Islet precursor cell (in vitro differentiated cells): ENCODE measurements at places on chromosomes 2 and 18.
A peak's percentile ranks its signal among the peaks of the same experiment; 100 is the strongest.

DNA sequence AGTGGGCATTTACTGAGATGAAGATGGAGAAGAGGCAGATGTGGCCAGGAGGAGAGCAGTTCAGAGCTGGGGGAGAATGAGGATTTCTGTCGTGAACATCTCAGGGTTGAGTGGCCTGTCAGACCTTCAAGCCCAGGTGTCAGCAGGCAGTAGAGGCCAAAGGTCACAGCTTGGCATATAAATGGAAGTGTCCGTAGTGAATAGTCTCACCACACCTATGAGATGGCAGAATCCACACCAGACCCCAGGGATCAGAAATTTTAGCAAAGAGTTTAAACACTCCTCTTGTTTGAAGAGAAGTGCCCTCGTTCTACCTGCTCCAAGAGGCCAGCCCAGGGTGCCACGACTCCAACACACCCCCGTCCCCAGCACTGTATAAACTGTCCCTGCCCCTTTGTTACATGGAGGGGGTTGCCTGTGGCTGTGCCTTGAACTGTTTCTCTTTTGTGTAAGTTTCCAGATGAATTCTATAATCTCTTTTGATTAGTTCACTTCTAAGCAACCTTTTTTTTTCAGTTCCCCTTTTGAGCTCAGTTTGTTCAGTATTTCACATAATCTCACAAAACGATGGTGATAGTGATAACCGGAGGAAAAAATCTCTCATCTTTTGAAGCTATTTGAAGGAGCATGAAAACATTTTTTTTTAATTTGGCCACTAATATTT lies 69.0 kb upstream of the TTC39C start:
- DNase-seq, result peak; percentile 8

- DNase-seq, result no peak
These were observed 33.6 kb upstream of the MGAT4A start for GRCh38 chr2:98764499-98764898.

DNA sequence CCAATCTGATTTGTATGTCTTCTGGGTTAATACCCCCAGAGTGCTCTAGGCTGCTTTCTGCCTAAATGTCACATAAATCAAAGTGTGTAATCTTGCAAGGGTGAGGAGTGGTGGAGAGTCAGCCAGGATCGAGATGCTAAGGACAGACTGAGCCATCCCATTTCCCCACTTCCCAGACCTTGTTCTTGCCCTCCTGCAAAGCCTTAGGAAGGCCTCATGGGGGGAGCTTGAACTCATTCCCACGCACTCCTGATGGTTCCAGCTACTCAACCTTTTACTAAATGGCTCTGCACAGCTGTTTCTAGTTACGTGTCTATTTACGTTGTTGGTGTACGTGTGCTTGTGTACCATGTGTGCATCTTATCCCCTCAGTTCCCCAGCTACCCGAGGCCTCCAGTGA lies 423.6 kb upstream of the TNP1 start:
- no peak for DNase-seq

GRCh38 chr2:109421101-109421500 lies 192.7 kb downstream of the SEPTIN10 start:
- no peak for DNase-seq

DNA sequence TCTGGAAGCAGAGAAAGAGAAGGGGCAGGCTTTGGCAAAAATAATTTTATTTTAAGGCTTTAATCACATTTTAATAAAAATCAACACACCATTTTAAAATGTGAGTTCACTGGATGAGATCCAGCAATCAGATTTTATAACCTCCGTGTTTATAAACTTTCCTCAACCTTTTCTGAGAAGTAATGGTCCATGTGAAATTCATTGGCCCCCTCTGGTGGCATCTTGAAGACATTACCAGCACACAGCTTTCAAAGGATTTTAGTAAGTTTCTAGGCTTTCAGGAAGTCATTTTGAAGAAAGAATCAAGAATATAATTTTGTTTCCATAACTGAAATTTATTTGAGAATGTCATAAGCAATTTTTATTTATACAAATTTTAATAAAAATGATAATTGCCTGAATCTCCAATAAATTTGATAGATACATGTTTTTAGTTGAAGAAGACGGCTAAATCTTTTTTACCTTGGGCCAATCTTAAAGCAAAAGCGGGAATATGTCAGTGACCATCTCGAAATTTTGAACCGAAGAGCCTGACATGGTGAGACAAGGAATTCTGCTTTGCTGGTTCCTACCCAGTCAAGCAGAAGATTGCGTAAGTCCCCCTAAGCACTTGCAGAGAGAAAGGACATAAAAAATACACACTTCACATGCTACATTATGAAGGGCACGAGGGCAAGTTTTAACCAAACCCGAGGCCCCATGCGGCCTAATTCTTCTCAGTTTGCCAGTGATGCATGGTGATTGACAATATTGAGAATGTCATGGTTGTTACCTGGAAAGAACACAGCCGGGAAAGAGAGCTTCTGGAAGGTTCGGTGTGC lies 128.4 kb upstream of the CBLN2 start:
- no peak for DNase-seq

DNA sequence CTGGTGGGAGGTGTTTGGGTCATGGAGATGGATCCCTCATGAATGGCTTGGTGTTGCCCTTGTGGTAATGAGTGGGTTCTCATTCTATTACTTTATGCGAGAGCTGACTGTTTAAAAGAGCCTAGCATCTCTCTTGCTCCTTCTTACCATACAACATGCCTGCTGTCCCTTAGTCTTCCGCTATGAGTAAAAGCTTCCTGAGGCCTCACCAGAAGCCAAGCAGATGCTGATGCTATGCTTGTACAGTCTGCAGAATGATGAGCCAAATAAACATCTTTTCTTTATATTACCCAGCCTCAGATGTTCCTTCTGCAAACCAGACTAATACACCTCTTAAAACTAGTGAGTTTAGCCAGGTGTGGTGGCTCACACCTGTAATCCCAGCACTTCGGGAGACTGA lies 23.1 kb downstream of the EVA1A start:
- no peak for DNase-seq

DNA sequence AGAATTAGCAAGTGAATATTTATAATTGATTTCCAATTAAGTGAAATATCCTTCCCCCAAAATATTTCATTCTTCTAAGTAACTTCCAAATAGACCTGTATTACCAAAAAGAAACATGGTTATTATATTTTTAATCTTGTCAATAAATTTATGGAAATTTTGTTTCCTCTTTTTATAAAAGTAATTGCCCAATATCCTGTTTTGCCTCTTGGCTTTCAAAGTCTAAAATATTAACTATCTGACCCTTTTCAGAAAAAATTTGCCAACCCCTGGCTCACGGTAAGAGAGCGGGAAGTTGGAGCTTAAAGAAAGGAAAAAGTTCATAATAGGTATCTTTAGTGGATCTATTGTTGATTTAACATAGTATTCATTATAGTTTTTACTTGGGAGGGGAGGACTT lies 20.4 kb upstream of the SANBR start:
- no peak for DNase-seq

DNA sequence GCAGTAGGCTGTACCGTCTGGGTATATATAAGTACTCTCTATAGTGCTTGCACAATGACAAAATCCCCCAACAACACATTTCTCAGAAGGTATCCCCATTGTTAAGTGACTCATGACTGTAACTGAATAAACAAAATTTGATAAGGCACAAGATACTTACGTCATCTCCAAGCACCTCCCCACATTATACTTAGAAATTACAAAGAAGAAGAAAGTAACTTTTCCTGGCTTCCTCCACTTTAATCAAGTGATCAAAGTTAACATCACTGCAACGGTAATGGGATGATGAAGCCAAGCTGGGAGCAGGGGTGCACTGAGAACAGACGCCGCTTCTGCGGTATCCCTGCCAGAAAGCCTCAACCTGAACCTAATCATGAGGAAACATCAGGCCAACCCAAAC lies 9.7 kb downstream of the TNS1 start:
- DNase-seq, result no peak

- DNase-seq, result no peak
These were observed 135.8 kb downstream of the LDLRAD4 start for GRCh38 chr18:13354402-13354801.

- peak; percentile 40 for DNase-seq
These were observed 56.3 kb upstream of the FZD5 start for GRCh38 chr2:207825978-207826377.

- peak; percentile 33 for DNase-seq
These were observed 80.1 kb downstream of the XDH start for GRCh38 chr2:31334311-31335026.

GRCh38 chr2:30412684-30413570 lies 34.1 kb upstream of the LCLAT1 start:
- DNase-seq, result no peak

DNA sequence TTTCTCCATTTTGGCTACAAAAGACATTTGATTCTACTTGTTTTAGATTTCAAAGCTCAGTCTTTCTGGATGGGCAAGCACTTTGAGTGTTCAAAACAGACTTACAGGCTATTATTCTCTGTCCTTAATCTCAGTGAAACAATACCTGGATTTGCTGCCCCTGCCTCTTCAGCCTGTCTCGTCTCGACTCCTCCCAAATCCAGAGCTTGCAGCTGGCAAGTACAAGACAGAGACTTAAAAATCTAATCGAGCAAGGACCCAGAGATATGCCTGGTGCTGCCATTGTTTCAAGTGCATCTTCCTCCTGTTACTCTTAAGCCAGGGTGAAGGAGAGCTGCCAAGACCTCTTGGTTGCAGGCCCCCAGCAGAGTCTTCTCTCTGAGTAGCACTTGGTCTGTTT lies 59.2 kb downstream of the LRRC30 start:
- no peak for DNase-seq
